ENCODE measurements at places on chromosomes 1 and 21.
A peak's percentile ranks its signal among the peaks of the same experiment; 100 is the strongest.

DNA sequence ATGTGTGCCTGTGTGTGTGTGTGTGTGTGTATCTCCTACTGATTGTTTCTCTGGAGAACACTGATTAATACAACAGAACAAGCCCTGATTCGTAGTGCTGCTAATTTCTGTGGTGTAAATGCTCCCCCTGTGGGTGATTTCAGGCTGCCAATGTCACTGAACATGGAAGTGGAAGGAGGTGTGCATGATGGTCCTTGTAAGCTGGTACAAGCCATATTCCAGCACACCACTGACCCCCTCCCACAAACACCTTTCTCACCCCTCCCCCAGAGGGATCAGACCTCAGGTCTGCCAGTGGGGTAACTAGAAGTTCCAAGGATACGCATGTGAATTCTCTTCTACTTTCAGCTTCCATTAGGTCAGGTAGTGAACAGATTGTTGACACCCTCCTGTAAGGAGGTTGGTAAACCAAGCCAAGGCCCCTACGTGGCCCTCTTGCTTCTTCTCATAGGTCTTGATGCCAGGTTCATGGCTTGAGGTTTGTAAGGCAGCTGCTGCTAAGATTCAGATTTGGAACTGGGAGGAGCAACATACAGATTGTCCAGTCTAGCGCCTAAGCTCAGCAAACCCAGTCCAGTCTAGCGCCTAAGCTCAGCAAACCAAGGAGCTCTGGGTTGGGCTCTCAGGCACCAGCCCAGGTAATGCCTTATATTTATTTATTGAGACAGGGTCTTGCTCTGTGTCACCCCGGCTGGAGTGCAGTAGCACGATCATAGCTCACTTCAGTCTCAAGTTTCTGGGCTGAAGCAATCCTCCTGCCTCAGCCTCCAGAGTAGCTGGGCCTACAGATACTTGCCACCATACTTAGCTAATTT, 38.7 kb downstream of the DHCR24 start:
- no peak for DNase-seq

- DNase-seq: no peak
Measured at GRCh38 chr1:160375788-160376524, 9.1 kb downstream of the NHLH1 start.

DNA sequence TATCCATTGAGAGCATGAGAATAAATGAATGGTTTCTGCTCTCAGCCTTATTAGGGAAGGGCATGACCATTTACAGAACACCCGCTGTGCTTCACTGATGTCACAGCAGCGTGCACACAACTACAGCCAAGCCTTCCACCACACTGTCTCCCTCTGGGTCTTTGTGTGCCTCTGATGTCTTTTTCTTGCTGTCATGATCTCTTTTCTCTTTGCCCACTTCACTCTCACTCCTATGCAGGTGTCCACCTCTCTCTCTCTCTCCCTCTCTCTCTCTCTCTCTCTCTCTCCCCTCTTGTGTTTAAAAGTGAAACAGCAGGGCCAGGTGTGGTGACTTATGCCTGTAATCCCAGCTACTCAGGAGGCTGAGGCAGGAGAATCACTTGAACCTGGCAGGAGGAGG, 232.5 kb upstream of the JUN start:
- no peak for DNase-seq

DNA sequence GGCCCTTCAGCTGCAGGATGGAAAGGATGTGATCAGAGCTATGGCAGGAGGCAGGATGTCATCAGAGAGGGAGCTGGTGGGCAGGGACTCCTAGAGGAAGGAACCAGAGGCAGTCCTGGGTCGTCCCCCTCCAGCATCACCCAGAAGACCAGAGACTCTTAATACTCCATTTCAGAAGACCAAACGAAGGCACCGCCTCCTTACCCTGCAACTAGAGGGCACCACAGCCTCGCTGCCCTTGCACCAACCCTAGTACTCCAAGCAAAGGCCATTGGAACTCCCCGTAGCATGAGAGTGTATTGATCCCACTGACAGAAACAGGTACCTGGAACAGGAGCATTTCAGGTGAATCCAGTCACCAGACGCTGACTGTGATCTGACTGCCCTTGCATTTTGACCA, 598.1 kb downstream of the NPHP4 start:
- DNase-seq: no peak

- DNase-seq: no peak
Measured at GRCh38 chr1:2313651-2314261, 77.6 kb downstream of the MORN1 start.

DNA sequence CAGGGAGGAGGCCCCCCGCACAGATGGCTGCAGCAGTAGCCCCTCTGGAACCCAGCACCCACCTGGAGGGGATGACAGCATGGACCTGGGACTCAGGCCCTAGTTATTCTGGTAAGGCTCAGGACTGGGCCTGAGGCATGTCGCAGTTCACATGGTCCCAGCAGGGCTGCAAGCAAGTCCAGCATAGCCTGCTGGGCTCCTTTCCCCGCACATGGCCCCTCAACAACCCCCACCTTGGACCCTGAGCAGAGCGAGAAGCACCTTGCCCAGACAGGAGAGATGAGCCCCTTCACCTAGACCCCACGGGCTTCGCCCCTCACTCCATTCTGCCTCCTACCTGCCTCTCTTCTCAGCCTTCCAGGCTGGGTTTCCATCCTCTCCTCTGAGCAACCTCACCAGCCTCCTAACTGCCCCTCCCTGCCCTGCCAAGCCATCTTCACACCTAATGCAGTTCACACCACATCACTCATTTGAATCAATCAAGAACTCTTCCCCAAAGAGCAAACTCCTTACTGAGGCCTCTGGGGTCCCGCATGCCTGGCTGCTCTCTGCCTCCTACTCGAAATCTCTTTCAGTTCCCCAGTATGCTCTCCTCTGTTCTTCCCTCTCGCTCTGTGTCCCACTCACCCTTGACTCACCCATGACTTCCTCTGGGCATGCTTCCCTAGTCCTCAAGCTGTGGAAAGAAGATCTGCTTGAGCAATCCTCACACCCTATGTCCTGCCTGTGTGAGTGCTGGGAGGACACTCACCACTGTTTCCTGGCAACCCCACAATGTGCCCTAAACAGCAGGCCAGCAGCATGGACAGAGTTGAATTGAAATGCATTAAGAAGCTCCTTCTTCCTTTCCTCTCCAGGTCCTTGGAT, 9.4 kb upstream of the THEMIS2 start:
- no peak for DNase-seq

DNA sequence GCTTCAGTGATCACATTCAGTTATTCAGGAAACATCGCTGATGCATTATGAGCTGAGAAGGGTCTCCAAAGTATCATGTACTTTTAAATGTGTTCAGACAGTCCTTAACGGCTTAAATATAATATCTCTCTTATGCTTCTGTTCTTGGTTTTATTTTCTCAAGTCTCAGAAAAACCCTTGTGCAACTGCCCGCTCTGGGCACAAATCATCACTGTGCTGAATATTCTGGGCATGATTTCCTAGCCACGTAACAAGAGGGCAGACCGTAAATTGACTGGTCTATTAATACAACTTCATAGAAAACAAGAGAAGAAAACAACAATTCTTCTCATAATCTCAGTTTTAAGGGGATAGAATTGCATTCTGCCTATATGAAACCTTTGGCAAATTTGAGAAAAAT, 96.5 kb upstream of the EXO1 start:
- DNase-seq: no peak

DNA sequence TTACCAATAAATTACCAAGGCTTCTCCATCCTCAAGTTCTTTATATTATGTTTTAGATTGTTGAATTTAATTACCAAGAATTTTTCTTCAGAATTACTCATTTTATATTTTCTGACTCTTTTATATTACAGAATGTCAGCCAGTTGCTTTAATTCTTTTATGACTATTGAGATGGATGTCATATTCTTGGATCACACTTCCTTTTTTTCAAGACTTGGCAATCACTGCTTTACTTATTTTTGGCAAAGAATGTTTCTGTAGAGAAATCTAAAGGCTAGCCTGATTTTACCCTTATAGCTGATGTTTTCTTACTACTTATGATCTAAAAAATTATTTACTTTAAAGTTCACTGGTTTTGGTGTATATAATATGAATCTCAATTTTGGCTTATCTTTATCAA, 721.1 kb upstream of the TMPRSS15 start:
- no peak for DNase-seq

- DNase-seq: peak; percentile 20
Measured at GRCh38 chr1:6157528-6158174, 22.5 kb downstream of the CHD5 start.

Data from stimulated activated CD4-positive, alpha-beta T cell treated with anti-CD3 and anti-CD28 coated beads, Interleukin-12 subunit alpha, Interleukin-12 subunit beta, amount 100 ng/mL, for 48 hours (primary cell).